ENCODE measurements at places on chromosomes 16 and 17. TPM values are rescaled to one million over a fixed set of nuclear protein-coding genes. Genes with fewer than 3 reads are reported as not detected.

DNA sequence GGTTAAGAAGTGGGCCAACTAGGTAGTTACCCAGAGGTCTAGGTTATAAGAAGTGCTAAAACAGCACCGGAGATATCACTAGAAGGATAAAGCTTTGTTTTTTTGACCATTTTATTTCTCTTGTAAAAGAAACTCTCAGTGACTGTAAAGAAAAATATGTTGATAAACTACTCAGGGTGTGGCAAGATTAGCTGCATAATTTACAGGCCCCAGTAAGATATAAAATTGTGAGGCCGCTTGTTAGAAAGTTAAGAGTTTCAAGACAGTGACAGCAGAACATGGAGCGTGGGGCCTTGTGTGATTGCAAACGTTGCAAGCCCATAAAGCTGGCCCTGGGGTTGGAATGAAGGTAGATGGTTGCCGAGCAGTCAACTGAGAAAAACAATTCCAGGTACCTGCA is 263.7 kb upstream of the EEF2KMT start:
- DNase-seq = no peak

GRCh38 chr17:50396261-50397110 is 837 bp downstream of the LRRC59 start:
- DNase-seq = peak; percentile 70

DNA sequence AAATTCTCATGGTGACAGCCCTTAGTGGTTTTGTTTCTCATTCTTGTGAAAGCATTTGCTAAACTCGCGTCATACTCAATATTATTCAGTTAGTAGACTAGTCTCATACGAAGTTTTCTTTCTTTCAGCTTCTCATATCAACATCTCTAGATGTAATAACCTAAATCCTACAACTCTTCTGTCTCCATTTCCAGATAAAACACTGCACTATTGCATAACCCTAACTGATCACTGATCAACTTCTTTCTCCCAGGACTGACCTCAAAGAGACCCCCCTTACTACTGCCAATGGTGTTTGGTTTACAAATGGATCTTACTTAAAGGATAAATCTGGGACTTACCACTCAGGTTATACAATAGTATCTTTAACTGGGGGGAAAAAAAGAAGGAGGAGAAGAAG is 36.3 kb upstream of the TEKT1 start:
- DNase-seq = no peak

GRCh38 chr17:61461586-61461966 is 9.4 kb downstream of the TBX4 start:
- no peak for DNase-seq

GRCh38 chr17:70987867-70988340 is 818.6 kb downstream of the KCNJ2 start:
- no peak for DNase-seq

DNA sequence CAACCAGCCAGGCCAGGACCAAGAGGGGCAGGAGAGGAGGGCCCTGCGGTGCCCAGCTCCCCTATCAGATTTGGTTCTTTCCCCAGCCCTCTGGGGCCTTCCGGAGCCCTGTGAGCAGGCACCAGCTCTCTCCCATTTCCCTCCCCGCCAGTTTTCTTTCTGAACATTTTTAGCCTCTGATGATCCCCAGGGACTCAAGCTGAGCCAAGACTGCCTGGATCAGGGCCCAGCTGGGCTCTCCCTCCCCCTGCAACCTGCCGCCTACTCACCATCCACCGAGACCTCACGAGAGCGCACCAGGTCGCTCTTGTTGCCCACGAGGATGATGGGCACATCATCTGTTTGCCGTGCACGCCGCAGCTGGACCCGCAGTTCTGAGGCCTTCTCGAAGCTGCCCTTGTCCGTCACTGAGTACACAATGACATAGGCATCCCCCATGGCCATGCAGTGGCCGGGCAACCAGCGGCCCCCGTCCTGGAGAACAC is 2.0 kb downstream of the RRAD start:
- DNase-seq = peak; percentile 79

- DNase-seq = no peak
Measured at GRCh38 chr17:795721-796120, 13.6 kb downstream of the MRM3 start.

DNA sequence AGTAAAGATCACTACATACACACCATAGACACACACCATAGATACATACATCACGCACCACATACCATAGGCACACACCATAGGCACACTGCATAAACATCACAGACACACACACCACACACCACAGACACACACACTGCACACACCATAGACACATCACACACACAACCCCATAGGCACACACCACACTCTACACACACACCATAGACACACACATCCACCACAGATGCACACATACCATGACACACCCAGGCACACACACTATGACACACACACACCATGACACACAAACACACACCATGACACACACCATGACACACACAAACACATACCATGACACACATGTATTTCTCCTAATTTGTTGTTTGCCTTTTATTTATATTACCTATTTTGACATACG is 14.1 kb downstream of the TBC1D16 start:
- DNase-seq = no peak

DNA sequence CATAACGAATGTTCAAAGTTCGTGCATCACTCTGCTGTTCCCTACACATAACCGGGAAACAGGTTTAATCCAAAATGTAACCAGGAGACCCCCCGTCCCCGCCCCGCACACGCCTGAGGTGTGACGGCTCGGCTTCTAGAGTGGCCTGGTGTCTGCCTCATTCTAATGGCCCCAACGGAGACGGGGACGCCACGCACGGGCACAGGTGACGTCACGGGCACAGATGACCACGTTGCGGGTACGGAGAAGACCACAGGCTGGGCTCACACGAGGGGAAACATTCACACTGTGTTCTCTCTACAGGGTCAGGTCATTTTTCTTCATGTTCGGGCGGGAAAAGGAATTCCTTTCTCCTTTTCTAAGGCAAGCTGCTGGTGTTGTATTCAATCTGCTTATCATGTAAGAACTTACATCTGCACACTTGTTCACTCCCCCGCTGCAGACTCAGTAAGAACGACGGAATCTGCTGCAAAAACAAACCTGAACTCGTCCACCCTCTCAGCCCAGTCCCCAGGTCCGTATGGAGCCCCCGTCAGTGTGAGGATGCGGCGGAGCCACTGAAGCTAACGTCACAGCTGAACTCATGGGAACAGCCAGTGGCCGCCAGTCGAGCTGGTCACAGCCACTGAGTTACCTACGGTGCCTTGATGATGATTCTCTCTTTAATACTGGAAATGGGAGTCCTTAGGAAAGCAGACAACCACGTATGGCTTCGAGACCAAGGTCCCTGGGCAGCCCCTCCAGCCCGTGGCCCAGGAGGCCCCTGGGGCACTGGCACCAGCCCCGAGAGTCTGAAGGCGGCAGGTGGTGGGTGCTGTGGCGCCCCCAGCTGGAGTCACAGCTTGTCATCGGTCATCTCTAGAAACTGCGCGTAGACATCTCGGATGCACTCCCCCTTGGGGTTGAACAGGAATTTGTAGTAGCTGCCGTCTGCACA is 32.9 kb downstream of the WDR45B start:
- DNase-seq = no peak

DNA sequence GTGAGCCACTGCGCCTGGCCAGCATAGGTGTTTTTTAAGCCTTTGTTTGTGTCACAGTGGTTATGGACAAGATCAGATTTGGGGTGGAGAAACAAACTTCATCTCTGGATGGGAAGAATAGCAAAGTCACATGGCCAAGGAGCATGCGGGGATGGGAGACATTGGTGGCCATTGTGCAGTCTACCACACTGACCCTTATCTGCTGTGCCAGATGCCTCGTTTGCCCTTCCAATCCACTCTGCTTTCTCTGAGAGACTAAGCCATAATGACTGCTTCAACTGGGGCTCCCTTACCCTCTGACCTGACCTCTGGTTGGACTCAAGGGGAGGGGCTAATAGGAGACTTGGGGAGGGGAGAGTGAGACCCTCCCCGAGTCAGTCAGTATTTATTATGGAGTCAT is 166.8 kb downstream of the PRKCB start:
- no peak for DNase-seq

GRCh38 chr17:50114401-50114800 is 15.6 kb downstream of the SAMD14 start:
- no peak for DNase-seq

- no peak for DNase-seq
Measured at GRCh38 chr16:49951574-49952195, 73.3 kb upstream of the CNEP1R1 start.

- DNase-seq = no peak
Measured at GRCh38 chr17:17757391-17757791, 76.1 kb downstream of the RAI1 start.

GRCh38 chr17:14777291-14777690 is 476.4 kb downstream of the HS3ST3B1 start:
- no peak for DNase-seq

- no peak for DNase-seq
Measured at GRCh38 chr16:75122609-75123008, 6.0 kb upstream of the LDHD start.

- peak; percentile 49 for DNase-seq
Measured at GRCh38 chr17:10295728-10296343, 77.0 kb downstream of the MYH13 start.

GRCh38 chr17:45092911-45093430 is 31.9 kb downstream of the NMT1 start:
- peak; percentile 90 for DNase-seq

DNA sequence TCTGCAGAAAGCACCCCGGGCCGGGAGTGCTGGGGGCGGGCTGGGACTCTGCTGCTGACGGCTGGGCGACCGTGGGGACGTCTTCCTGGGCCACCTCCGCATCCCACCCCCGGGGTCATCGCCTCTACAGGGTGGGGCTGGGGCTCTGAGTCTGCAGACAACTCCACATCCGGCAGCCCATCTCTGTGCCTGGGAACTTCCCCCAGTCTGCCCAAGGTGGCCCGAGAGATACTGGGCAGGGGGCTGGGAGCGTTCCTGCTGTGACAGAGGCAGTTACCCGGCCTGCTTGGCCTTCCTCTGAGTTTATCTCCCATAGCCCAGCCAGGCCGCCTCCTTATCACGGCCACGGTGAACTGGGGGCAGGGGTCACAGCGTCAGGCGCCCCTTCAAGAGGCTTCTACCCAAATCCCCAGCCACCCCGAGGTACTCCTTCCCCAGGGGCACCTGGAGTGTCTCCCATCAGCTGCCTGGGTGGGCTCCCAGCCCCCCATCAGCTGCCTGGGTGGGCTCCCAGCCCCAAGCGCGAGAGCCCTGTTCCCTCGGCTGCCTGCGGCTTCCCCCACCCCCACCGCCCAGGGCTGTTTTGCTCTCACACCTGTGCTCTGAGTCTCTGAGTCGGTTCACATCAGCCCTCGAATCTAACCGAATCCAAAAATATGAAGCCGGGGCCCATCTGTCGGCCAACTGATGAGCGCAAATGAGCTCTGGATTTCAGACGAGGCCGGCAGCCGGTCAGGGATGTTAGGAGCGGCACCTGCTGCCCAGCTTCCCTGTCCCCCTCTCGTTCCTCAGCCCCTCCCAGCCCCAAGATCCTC is 15.6 kb upstream of the CBFA2T3 start:
- peak; percentile 20 for DNase-seq

GRCh38 chr17:4467287-4467686 is 31.4 kb upstream of the SPNS2 start:
- DNase-seq = no peak

DNA sequence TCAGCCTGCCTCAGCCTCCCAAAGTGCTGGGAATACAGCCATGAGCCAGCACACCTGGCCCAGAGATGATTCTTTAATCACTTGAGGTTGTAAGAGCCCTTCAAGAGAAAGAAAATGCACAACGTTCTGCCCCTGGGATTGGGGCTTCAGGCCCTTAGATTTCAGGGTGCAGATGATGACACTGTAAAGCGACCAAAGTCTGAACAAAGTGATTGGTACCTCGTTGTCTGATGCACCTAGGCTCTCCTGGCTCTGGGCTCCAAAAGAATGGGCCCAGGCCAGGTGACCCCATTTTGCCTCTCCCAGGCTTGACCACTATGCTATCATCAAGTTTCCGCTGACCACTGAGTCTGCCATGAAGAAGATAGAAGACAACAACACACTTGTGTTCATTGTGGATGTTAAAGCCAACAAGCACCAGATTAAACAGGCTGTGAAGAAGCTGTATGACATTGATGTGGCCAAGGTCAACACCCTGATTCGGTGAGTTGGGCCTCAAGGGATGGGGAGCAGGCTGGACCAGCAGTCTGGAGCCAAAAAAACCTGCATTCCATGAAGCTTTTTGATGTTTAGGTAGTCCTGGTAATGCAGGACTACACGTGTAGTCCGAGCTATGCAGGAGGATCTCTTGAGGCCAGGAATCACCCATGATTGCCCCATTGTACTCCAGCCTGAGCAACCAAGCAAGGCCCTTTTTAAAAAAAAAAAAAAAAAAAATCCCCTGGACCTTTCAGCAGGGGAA is 2.8 kb downstream of the RPL23A start:
- no peak for DNase-seq

DNA sequence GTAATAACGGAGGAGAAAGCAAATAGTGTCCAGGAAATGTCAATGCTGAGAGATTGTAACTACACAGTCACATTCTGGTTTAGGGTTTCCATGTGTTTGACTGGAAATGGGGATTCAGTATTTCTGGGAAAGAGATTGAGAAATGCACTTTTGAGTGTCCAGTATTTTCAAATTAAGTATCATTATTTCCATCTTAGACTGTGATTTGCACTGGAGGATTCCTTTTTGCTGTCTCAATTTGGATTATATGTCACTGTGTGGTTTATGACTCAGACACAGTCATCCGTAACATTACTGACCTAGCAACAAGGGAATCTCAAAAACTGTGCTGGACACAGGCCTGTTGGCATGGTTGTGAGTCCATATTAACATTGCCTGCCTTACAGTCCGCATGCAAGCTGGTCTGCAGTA is 681.4 kb downstream of the CDH11 start:
- no peak for DNase-seq

GRCh38 chr16:86898386-86898785 is 320.0 kb downstream of the FOXL1 start:
- DNase-seq = no peak

- DNase-seq = no peak
Measured at GRCh38 chr17:43970366-43970765, 16.6 kb upstream of the PYY start.

DNA sequence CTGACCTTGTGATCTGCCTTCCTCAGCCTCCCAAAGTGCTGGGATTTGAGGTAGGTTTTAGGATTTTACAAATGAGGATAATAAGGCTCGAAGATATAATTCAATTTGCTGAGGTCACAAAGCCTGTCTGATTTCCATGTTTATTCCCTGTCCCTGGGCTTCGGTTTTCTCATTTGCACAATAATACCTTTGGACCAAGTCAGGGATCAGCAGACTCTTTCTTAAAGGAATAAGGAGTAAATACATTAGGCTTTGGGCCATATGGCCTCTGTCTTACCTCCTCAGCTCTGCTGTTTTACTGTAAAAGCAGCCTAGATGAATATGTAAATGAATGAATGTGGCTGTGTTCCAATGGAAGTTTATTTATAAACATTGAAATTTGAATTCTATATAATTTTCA is 442.8 kb downstream of the HS3ST4 start:
- DNase-seq = no peak

The SYT17 gene
- 0.86 TPM for total RNA-seq

The TEKT1 gene
- total RNA-seq = not detected

The DHRS13 gene
- total RNA-seq = 2.1 TPM

The CES5A gene
- not detected for total RNA-seq

The OTOP3 gene
- not detected for total RNA-seq

All from right cardiac atrium (tissue), 5 donors.